ENCODE measurements at places on chromosomes 1 and 21.

DNA sequence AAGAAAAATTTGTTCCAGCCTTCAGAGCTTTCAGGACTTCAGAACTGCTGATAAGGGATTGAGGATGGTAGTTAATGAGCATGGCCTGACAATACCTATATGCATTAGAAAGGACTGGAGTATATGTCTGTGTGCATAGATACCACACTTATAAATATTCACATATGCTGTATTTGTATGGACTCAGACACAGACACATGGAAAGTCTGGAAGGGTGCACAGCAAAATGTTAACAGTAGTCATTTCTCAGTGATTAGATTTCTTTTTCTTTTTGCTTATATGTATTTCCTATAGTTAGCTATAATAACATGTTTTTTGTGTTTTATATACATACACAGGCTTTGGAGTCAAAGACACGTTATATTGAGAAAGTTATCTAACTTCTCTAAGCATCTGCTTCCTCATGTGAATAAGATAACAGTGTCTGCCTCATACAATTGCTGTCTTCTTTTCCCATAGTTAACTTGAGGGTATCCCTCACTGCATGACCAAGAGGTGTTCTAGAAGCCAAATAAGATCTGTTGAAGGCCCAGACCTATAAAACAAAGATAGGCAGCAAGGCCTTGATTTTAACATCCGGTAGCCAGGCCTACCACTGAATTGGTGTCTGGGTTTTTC lies 31.3 kb downstream of the INPP5B start:
- no peak for DNase-seq

DNA sequence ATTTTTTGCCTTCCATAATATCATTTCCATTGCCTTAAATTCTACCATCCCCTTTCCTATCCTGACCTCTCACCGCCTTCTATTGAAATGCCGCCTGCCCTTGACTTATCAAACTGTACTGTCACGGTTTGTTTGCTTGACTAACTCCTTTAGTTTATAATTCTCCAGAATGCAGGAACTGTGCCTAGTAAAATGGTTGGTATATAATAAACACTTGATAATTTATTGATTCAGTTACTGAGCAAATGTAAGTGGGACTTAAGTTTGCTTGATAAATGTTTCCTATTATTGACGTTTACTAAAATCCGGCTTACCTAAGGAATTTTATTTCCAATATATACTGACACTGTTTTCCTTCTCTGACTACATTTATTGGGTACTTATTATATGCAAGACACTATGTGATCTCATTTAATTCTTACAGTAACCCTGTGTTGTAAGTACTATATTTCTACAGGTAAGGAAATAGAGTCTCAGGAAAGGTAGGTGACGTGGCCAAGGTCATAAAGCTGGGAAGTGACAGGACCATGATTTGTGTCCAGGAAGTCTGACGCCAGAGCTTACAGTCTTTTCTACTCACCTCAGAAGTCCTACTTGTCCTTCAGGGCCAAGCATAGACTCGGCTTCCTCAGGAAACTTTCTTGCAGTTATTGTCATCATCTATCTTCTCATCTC lies 35.7 kb downstream of the DPT start:
- DNase-seq, result no peak

GRCh38 chr1:111906111-111906510 lies 83.4 kb downstream of the KCND3 start:
- no peak for DNase-seq

- DNase-seq, result no peak
Measured at GRCh38 chr1:161502641-161503393, 2.4 kb upstream of the FCGR2A start.

DNA sequence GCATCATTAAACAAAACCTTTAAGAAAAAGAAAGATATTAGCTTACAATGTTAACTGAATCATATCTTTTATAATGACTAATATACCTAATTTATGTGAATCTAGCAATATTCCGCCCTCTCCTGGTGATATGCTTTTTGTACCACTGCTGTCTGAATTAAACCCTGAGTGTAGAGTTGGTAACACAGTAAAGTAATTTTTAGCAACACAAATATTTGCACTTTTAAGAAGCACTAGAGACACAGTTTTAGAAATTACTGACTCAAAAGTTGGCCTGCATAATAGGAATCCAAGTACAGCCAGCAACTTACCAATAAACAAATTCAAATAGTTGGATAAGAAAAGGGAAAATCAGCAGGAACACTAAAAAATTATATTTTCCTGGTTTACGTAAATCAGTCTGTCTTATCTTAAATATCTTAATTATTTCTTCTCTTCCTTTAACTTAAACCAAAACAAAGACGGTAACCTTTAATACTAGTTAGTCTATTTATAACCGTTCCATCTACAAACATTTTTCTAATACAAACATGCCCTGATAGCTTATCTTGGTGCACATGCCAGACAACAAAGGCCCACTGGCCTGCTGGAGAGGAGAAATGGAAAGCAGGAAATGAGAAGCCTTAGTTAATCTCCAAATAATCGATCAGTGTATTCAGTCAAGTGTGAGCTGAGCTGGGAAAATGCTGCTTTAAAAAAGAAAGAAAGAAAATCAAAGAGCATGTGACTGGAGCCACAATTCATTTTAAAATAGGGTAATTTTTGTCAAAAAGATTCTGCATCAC lies 246.0 kb downstream of the RERE start:
- no peak for DNase-seq

- DNase-seq, result no peak
Measured at GRCh38 chr1:81850031-81850430, 49.3 kb downstream of the ADGRL2 start.

- no peak for DNase-seq
Measured at GRCh38 chr1:18868354-18868753, 8.9 kb upstream of the TAS1R2 start.

- no peak for DNase-seq
Measured at GRCh38 chr1:54003249-54003646, 14.7 kb downstream of the LDLRAD1 start.

DNA sequence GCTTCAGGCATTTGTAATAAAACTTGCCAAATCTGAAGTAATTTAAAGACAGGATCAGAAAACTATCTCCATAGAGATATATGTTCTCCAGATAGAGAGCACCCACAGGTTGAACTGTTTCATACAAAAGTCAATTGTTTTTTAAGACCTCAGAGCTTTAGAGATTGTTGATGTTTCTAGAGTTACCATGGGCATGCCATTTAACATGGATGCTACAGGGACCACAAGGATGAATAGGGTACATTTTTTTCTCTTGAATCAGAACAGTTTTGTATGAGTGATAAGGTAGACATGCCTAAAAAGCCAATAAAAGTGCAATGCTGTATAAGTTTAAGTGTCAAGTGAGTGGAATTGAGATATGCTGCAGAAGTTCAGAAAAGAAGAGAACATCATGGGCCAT lies 511.0 kb upstream of the CAMK1G start:
- no peak for DNase-seq

DNA sequence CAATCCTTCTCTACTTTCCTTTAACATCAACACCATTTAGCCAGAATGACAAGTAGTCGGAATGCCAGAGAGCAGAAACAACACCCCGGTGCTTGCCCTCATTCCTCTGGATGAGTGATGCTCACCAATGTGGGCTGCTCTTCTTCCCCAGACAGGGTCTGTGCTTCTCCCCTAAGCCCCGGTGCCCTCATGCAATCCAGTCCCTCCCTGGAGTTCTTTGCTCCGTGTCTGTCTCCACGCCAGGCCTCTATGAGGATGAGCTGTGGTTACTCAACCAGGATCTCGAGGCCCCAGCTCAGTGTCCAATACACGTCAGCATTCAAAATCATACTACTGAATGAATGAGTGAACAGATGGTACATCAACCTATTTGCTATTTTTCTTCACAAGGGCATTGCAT lies 29.7 kb upstream of the PDE9A start:
- no peak for DNase-seq

- no peak for DNase-seq
Measured at GRCh38 chr1:184753608-184754475, 816 bp downstream of the EDEM3 start.

DNA sequence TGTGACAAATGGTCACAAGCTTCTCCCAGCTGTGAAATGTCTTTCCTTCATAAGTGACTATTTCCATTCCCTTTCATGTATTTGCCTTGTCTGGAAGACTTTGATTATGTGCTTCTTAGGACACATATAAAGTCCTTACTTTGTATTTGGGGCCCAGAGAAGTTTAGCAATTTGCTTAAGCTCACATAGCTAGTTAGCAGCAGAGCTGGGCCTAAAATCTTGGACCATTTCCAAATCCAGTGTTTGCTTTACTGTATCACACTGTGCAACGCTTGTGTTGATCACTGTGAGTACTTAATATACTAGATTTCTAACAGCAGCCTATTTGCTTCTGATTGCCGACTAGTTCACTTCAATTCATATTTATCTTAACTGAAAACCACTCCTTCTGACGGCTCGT lies 2.2 kb upstream of the KCNA3 start:
- no peak for DNase-seq

GRCh38 chr1:1322418-1322817 lies 2.0 kb downstream of the INTS11 start:
- no peak for DNase-seq

GRCh38 chr1:89640440-89640839 lies 7.5 kb downstream of the LRRC8C start:
- DNase-seq, result no peak

DNA sequence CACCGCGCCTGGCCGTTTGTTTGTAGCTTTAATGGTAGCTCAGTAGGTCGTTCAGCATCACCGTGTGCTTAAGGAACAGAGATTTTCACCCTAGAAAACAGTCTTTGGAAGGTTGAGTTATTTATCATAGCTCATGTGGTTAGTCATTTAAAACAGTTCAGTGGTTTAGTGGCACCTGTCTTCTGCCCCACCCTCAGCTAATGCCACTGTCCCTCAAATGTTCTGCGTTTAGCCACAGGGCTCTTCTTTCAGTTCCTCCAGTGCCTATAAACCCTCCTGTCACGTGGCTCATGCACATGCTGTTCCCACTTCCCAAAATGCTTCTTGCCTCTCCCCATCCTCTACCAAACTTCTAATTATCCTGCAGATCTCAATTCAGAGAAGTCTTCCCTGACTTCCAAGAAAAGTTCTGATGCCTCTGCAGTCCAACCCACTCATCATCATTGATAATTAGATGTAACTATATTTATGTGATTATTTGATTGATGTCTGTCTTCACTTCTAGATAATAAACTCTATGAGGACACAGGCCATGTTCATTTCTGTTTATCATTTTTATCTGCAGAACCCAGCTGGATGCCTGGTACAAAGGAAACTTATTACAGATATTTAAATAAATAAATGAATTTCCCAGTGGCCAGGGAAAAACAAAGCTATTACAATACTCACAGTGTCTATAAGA lies 14.4 kb upstream of the DIPK1A start:
- DNase-seq, result no peak

GRCh38 chr1:228180271-228180958 lies 14.8 kb downstream of the IBA57 start:
- no peak for DNase-seq

- DNase-seq, result no peak
Measured at GRCh38 chr1:208433086-208433485, 188.9 kb upstream of the PLXNA2 start.

DNA sequence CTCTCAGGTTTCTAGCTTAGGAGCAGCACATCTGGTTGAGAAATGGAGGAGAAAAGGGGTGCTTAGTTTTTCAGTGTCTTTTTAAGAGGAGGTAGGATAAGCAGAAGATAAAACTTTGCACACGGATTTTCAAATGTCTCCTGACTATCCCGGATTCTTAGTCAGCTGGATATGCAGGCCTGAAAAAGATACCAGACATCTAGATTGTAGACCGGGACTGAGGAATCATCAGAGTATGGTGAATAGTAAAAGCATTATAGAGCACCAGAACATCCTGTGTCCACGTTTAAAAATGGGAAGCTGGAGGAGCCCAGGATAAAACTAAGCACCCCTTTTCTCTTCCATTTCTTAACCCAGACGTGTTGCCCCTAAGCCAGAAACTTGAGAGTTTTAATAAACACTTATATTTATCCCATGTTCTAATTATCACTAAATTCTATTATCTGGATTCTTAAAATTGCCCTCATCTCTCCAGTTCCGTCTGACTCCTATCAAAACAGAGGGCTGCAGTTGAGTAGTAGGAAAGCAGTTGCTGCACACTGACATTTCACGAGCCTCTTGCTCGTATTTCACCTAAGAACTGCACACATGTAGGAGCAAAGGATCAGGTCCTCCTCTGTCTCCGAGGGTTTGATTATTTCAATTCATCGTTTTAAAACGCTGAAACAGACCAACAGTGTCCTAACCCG lies 609 bp downstream of the PIGK start:
- DNase-seq, result no peak

Measured in stimulated activated CD4-positive, alpha-beta T cell treated with anti-CD3 and anti-CD28 coated beads, Interleukin-2, amount 100 ng/mL, for 4 hours (primary cell).